ENCODE measurements at places on chromosomes 13 and 19.

DNA sequence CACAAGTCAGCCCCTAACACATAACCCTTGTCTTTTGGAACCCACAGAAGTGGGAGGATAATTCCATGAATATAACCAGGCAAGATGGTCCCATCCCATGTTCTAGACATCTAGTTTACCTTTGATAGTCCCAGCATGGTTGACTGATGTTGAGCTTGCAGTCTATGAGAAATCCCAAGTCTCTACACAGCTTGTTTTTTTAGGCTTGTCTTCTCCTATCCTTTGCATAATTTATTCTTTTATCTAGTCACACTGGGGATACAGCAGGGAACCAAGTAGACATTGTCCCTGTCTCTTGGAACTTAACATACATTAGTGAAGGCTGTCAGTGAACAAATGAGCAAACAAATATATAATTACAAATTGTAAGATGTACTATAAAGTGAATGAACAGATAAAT is 19.6 kb upstream of the FRY start:
- no peak for DNase-seq

GRCh38 chr13:85367887-85368286 is 431.3 kb downstream of the SLITRK6 start:
- DNase-seq: no peak

- no peak for DNase-seq
Measured at GRCh38 chr13:52599848-52600603, 42.2 kb upstream of the HNRNPA1L2 start.

- DNase-seq: no peak
Measured at GRCh38 chr13:77919921-77920294, 1.3 kb upstream of the EDNRB start.

GRCh38 chr19:7985481-7985911 is 19.9 kb downstream of the ELAVL1 start:
- no peak for DNase-seq

DNA sequence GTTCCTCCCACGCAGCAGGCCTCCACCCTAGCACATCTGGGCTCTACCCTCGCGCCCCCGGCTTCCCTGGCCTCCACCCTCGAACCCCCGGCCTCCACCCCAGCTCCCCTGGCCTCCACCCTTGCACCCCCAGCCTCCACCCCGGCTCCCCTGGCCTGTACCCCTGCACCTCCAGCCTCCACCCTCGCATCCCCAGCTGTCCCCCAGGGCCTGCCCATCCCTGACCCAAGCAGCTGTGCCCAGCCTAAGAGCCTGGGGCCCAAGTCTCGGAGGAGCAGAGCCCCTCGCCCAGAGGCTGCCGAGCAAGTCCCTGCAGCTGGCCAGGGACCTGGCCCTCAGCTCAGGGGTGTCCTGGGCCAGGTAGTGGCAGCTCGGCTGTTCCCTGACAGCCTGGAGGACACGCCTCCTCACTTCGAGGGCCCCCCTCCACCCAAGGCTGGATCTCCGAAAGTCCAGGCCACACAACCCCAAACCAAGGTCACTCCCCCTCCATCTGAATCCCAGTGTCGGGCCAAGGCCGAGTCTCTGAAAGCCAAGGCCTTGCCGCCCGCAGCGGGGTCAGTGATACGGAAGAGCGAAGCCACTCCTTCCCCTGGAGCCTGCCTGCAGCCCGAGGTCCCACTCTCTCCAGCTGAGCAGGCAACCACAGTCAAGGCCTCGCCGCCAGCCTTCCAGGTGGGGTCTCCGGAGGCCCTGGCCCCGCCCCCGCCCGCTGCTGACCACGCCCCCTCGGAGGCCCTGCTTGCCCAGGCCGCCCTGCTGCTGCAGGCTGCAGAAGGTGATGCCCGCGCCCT is 7.9 kb upstream of the ARHGAP33 start:
- no peak for DNase-seq

DNA sequence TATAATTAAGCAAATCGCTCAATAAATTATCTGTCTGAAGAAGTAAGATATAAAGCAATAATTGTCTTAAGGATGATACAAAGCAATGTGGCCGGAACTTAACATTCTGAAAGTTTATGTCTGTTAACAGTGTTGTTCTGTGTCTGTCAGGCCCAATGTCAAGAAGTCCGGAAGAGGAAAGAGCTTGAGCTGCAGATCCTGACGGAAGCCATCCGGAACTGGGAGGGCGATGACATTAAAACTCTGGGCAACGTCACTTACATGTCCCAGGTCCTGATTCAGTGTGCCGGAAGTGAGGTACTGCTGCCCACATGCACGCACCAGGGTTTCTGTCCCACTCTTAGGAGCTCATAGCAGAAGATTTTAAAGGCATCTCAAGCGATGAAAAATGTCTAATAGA is 45.1 kb upstream of the TEX29 start:
- DNase-seq: no peak

DNA sequence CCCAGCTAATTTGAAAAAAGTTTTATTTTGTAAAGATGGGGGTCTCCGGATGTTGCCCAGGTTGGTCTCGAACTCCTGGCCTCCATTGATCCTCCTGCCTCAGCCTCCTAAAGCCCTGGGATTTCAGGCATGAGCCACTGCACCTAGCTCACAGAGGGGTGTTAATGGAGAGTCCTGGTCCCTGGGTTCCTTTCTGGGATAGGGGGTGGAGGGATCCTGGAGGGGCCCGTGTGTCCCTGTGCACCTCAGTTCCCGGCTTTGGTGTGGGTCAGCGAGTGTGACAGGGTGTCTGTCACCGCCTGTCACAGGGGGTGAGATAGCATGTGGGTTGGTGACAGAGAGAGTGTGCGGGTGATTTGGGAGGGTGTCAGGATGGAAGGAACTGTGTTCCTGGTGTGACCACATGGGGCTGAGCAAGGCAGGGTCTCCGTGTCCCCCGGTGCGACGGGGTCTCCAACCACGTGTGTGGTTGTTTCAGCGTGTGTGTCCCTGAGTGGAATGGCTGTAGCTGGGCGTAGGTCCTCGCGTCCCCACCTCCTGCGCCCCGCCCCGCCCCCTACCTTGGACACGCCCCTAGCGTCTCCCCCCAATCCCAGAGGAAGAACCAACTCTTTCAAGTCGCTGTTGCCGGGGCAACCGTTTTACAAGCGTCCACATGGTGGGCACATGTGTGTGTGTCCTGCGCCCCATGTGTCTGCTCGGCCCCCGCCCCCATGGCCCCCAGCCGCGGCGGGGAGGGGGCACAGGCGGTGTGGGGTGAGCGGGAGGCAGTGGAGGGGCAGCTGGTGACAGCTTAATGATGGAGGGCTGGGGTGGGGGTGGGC is 2.9 kb upstream of the NRTN start:
- DNase-seq: no peak

DNA sequence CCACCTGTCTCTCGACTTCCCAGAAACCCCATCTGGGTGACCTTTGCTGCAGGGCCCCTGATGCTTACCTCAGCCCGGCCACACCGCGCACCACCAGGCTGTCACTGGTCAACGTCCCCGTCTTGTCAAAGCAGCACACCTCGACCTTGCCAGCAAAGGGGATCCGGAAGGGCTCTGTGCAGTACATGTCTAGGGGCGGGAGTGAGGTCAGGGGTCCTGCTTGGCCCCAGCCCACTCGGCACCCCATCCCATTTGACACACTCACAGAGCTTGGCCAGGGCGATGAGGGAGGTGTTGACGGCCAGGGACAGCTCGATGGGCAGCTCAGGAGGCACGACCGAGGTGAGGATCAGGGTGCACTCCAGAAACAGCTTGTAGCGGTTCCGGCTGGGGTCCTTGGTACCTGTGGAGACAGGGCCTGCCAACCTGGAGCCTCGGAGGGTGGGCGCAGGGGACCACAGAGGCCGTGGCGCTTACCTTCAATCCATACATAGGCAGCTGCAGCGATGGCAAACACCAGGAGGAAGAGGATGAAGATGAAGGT is 8.4 kb downstream of the ATP13A1 start:
- no peak for DNase-seq

DNA sequence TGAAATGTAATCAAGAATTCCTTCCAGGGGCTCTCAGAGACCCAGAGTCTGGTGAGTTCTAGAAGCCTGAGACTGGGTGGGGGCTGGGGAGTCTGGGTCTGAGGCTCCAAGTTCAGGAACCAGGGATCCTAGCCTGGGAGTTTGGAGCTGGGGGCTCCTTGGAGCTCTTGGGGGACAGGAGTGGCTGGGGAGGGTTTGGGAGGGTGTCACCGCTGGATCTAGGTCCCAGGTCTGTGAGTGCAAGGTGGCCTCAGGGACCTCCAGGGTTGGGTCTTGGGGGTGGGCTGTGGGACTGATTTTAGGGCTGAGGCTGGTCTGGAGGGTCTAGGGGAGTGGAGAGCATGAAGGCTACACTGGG is 1.1 kb downstream of the SYCN start:
- no peak for DNase-seq

- peak; percentile 39 for DNase-seq
Measured at GRCh38 chr19:39506944-39507714, 7.8 kb upstream of the SELENOV start.

GRCh38 chr13:111541345-111541744 is 220.9 kb downstream of the TEX29 start:
- no peak for DNase-seq

DNA sequence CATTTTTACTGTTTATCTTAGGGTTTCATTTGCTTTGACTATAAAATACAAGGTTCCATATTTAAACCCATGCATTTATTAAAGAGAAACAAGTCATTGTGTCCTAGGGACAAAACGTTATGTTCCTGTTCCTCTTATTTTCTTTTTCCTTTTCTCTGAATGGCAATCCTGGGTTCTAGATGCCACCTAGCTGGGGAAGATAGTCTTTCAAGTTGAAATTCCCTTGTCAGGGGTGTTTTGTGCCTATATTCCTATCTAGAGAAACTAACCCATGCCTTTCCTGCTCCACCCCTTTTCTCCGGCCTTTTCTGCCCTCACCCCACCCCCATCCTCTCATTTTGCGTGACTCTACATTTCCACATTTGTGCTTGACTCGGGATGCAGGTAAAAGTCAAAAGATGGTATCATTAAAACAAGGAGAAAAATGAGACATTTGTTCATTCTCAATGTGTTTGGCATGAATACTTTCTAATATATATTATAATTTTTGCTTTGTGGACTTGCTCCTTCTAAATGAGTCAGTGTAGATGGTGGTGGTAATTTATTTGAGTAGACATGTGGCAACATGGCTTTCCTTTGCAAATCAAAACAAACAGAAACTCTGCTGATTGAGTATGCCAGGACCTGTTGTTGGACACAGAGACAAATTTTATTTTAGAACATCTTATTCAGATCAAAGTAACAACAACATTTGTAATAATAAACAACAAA is 26.8 kb upstream of the STARD13 start:
- DNase-seq: no peak

GRCh38 chr13:42348576-42348975 is 76.6 kb downstream of the AKAP11 start:
- no peak for DNase-seq

GRCh38 chr19:5268801-5269200 is 71.8 kb downstream of the PTPRS start:
- no peak for DNase-seq

- no peak for DNase-seq
Measured at GRCh38 chr13:25249001-25249543, 38.2 kb downstream of the MTMR6 start.

GRCh38 chr13:93775507-93776108 is 549.0 kb downstream of the GPC6 start:
- DNase-seq: no peak

DNA sequence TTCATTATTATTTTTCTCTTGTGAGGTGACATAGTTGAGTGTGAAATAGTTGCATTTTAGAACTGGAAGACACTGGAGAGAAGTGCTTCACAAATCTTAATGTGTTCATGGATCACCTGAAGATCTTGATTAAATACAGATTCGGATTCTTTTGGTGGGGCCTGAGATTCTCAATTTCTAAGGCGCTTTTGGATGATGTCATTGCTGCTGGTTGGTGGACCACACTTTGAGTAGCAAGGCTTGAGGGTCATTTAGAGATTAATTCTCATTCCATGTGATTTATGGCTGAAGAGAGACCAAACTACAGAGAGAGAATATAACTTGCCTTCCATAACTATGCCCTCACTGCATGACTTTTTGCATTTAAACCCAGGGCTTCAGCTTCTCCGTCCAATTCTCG is 27.2 kb downstream of the CEACAM8 start:
- DNase-seq: no peak

DNA sequence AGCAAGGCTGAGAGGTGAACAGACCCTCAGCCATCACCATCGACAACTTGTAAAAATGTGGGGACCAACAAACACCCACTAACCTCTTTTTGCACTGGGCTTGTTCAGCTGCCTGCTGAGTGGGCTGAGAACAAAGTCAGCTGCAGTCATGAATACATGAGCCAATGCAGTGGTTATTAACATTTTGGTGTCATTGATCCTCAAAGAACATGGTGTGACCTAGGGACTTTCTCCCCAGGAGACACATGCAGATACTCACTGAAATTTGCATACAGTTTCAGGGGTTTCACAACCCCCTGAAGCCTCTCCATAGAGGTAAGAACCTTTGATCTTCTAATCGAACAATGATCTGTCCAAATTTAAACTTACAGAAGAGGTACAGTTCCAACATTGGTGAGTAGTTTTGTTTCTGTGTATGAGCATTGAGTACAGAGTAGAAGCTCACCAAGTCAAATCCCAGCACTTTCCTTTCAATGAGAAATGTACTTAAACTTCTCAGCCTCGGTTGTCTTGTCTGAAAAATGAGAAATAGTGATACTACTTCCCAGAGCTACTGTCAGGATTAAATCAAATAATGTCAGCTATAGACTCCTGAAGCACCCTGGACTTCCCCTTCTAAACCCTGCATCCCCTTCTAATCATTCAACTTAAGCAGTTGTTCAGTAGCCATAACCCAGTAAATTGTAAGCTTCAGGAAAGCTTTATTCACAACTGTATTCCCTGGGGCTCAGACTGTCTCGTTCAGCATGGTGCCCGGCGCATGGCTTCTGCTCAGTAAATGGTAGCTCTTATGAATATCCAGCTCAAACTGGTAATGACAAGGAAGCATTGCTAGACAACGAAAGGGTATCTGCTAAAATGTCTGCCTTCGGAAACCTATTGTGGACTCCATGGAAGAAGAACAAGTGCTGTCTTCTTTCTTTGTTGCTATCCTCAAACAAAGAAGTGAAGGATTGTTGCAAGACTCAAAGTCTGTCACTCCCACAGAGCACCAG is 148.7 kb downstream of the FOXO1 start:
- no peak for DNase-seq

GRCh38 chr19:6778386-6778785 is 5.9 kb downstream of the VAV1 start:
- no peak for DNase-seq

DNA sequence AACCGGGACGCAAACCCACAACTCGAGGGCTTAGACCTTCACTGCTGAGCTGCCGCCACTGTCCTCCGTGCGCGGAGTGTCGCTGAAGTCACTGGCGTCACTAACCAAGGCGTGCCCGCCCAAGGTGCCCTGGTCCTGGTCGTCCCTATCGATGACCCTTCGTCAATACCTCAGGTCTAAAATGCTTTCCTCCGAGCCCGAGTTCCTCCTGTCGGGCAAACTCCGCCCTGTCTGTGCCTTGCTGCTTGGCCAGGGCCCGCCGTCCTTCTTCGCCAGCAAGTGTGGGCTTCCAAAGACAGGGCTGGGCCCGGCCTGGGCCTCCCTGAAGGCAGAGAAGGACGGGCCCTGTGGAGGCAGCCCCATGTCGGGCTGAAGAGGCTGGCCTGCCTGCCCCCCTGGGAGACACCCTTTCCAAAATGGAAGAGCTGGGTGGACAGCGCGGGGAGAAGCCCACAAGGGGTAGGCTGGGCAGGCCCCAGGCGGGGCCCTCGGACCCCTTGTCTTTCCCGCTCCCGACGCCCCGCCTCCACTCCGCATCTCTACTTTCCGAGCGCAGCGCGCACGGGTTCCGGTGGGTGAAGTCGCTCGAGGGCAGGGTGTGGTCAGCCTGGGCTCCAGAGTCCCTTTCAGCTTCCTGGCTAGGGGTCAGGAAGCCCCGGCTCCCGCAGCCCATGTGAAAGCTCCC is 13.4 kb downstream of the RB1 start:
- no peak for DNase-seq

- no peak for DNase-seq
Measured at GRCh38 chr19:7975037-7975436, 30.4 kb downstream of the ELAVL1 start.

All from T-helper 2 cell (primary cell).